Cardiac fibroblast (primary cell): ENCODE measurements at places on chromosomes 1 and 21.

- no peak for DNase-seq
These were observed 269.2 kb downstream of the NEGR1 start for GRCh38 chr1:72013161-72013560.

GRCh38 chr21:15293240-15293639 lies 228.4 kb upstream of the NRIP1 start:
- peak; percentile 94 for DNase-seq

DNA sequence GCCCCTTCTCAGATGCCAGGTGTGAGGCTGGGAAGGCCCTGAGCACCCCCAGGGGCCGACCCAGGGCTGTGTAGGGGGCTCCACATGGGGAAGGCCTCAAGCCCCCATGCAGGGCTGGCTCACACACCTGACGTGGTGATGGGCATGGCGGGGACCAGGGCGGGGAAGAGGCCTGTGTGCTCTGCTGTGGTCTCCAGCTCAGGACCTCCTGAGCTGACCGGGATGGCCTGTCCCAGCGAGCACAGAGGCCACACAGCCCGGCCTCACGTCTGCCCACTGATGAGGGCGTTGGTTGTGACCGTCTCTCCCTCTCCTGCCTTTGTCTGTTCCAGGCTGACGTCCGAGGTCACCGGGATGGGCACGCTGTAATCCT lies 40.2 kb upstream of the COL6A1 start:
- no peak for DNase-seq

DNA sequence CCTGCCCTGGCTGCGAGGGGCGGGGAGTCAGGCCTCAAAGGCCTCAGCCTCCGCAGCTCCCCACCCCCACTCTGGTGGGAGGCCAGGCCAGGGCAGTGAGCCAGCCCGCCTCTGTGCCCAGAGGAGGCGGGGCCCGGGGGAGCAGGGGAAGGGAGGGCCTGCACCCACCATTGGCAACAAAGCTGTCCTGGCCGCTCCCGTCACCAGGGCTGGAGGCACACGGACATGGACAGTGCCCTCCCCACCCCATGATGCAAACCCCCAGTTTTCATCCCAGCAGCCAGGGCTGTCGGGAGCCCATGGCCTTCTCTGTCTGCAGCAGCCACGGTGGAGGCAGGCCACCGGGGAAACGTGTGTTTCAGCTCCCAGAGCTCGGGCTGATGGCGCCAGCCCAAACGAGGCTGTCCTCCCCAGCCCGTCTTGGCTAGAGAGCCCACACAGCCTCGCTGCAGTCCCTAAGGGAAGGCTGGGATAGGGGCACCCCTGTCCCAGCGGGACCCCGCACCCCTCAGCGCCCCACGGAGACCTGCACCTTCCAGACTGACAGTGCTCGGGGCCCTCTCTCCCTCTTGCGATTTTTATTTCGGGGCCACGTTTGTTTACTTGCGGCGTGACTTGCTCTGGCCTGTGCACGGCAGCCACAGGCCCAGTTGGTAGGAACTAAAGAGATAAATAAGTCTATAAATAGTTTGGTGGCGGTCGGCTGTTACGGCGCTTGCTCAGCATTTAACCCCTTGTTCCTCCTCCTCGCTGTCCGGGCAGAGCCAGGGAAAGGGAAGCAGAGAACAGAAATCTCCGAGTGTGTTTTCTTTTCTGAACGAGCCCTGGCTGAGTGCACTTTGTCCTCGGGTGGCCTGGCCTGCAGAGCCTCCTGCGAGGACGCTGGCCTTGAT lies 101.8 kb downstream of the PRDM16 start:
- peak; percentile 58 for DNase-seq

- DNase-seq: peak; percentile 99
These were observed 80.9 kb upstream of the BACH1 start for GRCh38 chr21:29217818-29218291.

GRCh38 chr1:176101951-176102642 lies 105.0 kb downstream of the COP1 start:
- DNase-seq: peak; percentile 43

- DNase-seq: no peak
These were observed 73.0 kb upstream of the EXO1 start for GRCh38 chr1:241775021-241775420.

GRCh38 chr21:38351961-38352521 lies 95.2 kb downstream of the KCNJ15 start:
- peak; percentile 94 for DNase-seq

DNA sequence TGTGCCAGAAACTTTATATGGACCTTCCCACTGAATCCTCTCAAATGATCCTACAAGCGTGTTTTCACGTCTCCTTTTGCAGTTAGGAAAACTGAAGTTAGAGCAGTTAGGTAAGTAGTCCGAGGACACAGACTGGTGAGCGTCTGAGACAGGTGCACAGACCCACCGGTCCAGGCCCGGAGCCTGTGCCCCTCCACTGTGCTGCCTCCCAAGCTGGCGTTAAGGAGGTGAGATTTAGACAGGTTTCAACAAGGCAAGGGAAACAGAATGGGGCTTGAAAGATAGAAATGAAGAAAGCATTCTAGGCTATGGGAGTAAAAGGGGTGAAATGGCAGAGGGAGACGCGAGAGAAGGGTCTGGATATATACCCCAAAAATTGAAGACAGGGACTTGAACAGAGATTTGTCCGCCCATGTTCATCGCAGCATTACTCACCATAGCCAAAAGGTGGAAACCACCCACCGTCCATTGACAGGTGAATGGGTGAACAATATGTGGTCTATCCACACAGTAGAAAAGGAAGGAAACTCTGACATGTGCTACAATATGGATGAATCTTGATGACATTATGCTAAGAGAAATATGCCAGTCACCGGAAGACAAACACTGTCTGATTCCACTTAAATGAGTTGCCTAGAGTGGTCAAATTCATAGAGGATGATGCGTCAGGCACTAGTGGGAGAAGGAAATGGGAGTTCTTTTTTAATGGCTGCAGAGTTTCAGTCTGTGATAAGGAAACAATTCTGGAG lies 15.7 kb upstream of the PKP1 start:
- no peak for DNase-seq

DNA sequence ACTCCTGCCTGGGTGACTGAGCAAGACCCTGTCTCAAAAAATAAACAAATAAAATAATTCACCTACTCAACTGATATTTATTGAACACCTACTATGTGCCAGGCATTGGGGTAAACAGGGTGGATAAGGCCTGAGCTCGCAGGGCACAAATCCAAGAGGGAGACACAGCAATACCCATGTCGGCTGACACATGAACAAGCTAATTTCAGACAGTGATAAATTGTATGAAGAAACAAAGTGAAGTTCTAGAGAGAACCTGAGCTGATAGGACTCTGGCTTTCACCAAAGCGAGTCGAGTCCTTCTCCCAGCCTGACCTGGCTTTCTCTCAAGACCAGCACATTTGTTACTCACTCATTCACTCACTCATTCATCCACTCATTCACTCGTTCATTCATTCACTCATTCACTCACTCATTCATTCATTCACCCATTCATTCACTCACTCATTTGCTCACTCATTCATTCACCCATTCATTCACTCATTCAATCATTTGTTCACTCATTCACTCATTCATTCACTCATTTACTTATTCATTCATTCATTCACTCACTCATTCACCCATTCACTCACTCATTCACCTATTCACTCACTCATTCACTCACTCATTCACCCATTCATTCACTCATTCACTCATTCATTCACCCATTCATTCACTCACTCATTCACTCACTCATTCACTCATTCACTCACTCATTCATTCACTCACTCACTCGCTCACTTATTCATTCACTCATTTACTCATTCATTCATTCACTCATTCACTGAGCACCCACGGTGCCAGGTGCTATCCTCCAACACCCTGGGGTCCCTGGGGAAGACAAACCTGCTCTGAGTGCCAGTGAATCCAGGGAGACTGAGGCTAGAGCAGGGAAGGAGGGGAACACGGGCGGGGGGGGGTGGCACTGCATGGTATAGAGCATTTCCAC lies 37.4 kb upstream of the CASZ1 start:
- DNase-seq: no peak

DNA sequence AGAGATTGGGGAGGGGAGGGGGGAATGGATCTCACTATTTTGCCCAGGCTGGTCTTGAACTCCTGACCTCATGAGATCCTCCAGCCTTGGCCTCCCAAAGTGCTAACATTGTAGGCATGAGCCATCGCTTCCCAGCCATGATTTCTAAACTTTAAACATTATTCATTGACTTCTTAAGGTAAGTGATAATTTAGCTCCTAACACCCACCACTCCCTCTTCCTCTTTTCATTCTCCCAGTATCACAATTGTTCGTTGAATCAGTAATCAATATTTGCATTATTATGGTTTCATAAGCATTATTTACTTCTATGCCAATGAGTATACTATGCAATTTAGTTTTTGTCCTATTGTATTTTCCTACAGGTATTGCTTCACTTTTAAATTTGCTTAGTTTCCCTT lies 33.6 kb upstream of the SFPQ start:
- no peak for DNase-seq

GRCh38 chr1:109240158-109241152 lies 8.9 kb upstream of the CELSR2 start:
- DNase-seq: peak; percentile 71

DNA sequence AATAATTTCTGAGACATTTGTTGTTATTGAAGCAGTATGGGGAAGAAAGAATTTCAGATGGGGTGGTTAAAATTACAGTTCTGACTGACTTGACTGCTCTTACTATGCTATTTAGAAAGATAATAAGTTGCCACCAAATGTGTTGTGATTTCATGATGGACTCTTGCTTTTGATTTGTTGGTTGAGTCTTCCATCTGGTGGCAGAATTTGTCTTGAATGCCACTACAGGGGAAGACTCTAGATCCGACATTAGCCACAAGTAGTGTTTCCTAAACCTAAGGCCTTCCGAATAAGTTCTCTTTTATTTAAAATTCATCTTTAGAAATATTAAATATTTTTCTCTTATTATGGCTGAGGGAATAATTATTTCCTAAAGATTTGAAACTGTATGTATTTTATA lies 190.9 kb upstream of the ADGRL4 start:
- peak; percentile 58 for DNase-seq

DNA sequence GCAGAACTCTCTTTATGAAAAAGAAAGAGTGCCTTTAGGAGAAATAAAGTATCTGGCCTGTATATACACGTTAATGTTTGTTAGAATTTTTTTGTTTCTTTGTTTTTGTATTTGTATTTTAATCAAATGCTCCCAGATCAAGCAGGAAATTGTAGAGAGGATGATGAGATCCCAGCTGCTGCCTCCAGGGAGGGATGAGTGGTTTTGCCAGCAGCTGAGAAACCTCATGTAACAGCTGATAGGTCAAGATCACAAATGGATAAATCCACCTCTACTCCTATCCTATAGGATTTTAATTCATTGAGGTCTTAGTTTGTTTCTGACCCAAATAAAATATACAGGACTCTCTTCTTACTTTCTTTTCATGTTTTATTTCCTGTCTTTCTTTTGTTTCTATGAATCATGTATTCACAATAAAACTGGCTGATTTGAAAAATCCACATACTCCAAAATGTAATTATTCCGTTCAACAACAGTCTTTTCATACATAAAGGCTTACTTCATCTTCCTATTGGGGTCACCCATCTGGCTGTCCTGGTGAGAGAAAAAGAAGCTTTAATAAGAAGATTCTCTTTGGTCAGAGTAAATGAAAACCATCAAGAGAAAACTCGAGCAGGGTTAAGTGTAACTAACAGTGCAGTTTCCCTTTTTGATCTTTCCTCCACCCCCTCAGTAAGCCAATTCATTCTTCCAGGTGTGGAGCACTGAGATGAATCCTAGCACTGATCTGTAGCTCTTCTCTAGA lies 129.3 kb upstream of the PLPPR5 start:
- DNase-seq: peak; percentile 9

- DNase-seq: no peak
These were observed 44.0 kb downstream of the ATF3 start for GRCh38 chr1:212652609-212653008.

- DNase-seq: no peak
These were observed 3.9 kb upstream of the MEF2D start for GRCh38 chr1:156504438-156504813.

DNA sequence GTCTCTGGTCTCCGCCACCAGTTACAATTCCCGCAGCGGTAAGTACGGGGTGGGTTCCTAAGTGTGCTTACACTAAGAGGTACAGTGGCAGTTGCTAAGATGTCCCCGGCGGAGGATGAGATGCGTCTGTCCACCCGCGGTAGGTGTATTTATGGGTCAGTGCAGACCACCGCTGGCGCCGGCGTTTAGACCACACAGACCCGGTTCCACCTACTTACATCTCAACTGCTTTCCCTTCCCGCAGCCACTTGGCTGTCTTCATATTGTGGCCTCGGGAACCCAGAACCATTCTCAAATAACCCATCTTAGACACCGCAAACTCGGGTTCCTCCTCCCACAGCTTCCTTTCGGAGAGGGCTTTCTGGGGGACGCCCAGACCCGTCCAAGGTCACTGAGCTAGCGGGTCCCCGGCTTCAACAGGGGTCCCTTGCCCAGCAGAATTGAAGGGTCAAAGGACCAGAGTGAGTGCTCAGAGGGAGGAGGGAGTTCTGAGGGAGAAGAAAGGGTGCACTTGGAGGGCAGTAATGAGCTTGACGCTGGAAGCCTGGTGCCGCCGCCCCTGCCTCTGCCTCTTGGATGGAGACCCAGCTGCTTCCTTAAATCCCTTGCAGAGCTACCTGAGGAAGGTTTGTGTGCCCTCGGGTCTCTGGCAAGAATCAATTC lies 8.6 kb downstream of the NR5A2 start:
- DNase-seq: no peak

DNA sequence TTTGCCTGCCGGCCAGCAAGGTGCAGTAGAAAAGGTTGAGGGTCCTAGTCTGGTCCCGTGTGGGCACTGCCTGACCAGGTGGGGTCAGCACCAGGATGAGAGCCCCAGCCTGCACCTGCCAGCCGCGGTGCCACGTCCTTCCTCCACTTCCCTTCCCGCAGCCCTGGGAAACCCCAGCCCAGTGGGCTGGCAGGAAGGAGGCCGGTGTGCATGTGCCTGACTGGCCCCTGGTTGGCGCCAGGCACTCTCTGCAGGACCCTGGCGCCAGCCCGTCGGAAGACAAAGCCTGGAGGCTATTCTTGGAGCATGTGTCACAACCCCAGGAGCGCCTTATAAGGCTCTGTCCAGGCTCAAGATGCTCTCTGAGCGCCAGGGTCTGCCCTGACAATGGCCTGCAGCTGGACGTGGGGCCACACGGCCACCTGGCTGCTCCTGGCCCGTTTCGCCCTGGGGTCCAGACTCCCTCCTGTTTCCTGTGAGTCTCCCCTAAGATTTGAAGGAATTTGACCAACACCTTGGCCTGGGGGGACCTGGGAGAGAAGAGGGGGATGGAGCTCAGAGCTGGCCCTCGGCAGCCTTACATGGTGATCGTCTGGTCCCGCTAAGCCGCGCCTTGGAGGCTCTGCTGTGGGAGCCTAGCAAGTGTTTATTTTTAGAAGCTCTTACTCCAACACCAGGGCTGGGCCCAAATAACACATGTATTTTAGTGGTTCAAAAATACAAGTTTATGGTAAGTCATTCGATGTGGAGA lies 31.9 kb upstream of the POFUT2 start:
- DNase-seq: no peak

- DNase-seq: no peak
These were observed 35.0 kb upstream of the SH2D1B start for GRCh38 chr1:162446946-162447345.

GRCh38 chr1:173332026-173332425 lies 124.9 kb upstream of the TNFSF4 start:
- peak; percentile 45 for DNase-seq

GRCh38 chr1:242187816-242188215 lies 188.9 kb upstream of the MAP1LC3C start:
- no peak for DNase-seq

GRCh38 chr1:150621497-150622302 lies 7.7 kb downstream of the ENSA start:
- peak; percentile 86 for DNase-seq
